ENCODE measurements at places on chromosomes 1 and 21.

GRCh38 chr1:31501505-31501904 lies 74.8 kb upstream of the TINAGL1 start:
- no peak for DNase-seq

DNA sequence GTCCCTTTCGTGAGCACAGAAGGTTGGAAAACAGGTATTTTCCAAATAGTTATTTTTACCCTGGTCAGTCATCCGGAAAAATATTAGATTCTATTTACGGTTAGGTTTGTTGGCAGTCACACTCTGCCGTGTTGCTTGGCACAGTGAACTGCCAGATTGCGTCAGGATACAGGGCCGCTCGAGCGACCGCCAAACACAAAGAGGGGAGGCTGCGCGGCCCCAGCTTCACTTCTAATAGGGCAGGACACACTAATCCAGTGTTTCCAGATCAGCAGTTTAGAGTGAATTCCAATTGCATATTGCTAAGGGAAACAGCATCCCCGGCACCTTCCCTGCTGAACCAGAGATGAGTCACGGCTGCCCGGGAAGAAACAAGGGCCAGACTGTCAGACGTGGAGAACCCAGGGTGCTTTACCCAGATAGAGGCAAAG lies 22.9 kb downstream of the UMODL1 start:
- peak; percentile 76 for DNase-seq

GRCh38 chr1:119453021-119453420 lies 38.1 kb downstream of the HSD3B2 start:
- DNase-seq: no peak

GRCh38 chr1:238191170-238191569 lies 300.4 kb upstream of the ZP4 start:
- no peak for DNase-seq

GRCh38 chr1:174209347-174210187 lies 50.2 kb downstream of the RABGAP1L start:
- DNase-seq: no peak

- DNase-seq: no peak
These were observed 616.5 kb upstream of the RGS18 start for GRCh38 chr1:191541758-191542157.
